ENCODE measurements at places on chromosomes 2 and 18.
A peak's percentile ranks its signal among the peaks of the same experiment; 100 is the strongest.

DNA sequence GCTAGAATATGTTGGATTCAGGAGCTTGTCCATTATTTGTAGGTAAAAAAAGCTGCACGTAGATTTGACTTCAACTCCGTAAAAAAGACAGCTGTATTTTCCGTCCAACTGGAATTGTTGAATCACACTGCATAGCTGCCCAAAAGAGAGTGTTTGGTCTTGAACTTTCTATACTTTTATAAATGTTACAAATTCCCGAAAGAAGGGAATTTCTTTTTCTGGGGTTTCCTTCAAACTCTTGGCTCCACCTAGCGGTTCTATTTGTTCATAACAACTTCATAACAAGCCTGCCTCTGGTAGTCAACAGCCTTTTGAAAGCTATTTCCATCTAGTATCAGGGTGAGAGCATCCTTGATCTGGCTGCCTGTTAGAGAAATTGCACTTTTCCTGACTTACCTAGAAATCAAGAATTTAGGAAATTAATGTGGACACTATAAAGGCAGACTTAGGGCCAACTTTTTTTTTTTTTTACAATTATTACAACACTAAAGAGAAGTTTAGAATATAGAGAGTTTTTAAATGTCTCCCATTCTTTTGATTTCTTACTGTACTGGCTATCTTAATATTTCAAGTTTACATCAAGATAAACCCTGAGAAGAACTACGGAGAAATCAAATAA is 48.1 kb downstream of the TMEM185B start:
- DNase-seq: no peak

GRCh38 chr18:22102953-22103646 is 66.3 kb upstream of the GATA6 start:
- no peak for DNase-seq

- DNase-seq: no peak
These were observed 39.4 kb downstream of the EDAR start for GRCh38 chr2:108949316-108950239.

GRCh38 chr2:23940718-23941620 is 706 bp downstream of the UBXN2A start:
- peak; percentile 30 for DNase-seq

DNA sequence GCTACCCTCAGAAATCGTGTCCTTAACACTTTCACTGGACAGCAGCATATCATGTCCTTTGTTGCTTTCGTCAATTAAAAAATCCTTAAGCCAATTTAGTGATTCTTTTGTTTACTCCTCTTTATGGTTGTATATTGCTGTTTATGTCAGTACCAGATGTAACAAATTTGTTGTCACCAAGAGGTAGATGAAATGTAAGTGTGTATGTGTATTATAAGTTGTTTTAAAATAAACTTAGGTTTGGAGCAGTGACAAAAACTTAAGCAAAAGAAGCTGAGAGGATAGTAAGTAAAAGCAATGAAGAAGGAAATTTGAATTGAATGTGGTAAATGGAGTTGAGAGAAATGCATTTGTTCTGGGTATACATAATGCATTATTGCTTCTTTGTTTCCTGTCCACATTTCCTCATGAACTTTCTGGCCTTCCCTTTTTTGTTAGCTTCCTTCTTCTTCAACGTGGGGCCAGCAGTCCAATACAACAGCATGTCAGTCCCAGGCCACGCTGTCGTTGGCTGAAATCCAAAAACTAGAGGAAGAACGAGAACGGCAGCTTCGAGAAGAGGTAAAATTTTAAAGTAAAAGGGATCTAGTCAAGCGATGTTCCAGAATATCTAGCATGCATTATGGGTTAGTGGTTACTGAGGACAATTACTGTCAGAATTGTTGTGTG is 30.5 kb upstream of the SNORC start:
- DNase-seq: no peak

GRCh38 chr2:221318376-221319130 is 253.6 kb downstream of the EPHA4 start:
- DNase-seq: no peak
